ENCODE measurements at places on chromosomes 11 and 22. TPM values are rescaled to one million over a fixed set of nuclear protein-coding genes. Genes with fewer than 3 reads are reported as not detected.

The ESRRA gene
- 29.0 TPM for total RNA-seq

The DEFB131B gene
- not detected for total RNA-seq

The OR8D4 gene
- total RNA-seq, result not detected

The SPDYC gene
- not detected for total RNA-seq

The TYMP gene
- total RNA-seq, result 57.5 TPM

The CRYBB1 gene
- total RNA-seq, result 1.1 TPM

The OR52H1 gene
- total RNA-seq, result 1.3 TPM

The C11orf52 gene
- 5.0 TPM for total RNA-seq

The CNGA4 gene
- total RNA-seq, result not detected

The TRPC6 gene
- total RNA-seq, result 2.4 TPM

The CRYAB gene
- 879 TPM for total RNA-seq

The OR10A2 gene
- not detected for total RNA-seq

The GAL3ST1 gene
- total RNA-seq, result 17.7 TPM

The MYOD1 gene
- total RNA-seq, result not detected

The GLB1L2 gene
- 4.8 TPM for total RNA-seq

The OR8A1 gene
- not detected for total RNA-seq

The CD6 gene
- total RNA-seq, result 0.59 TPM

The CRYBA4 gene
- not detected for total RNA-seq

The LDHAL6A gene
- total RNA-seq, result not detected

The TRIM34 gene
- 2.2 TPM for total RNA-seq

The OR52E8 gene
- total RNA-seq, result not detected

The HBB gene
- 61.6 TPM for total RNA-seq

The ZDHHC5 gene
- 33.7 TPM for total RNA-seq

The LRRC74B gene
- not detected for total RNA-seq

The PDGFD gene
- total RNA-seq, result 26.0 TPM

The ABCC8 gene
- total RNA-seq, result 6.0 TPM

The LSP1 gene
- 69.0 TPM for total RNA-seq

The TMEM191C gene
- 0.98 TPM for total RNA-seq

The NPAS4 gene
- total RNA-seq, result not detected

The NLRP14 gene
- total RNA-seq, result 1.3 TPM

The SCGB1D2 gene
- total RNA-seq, result not detected

The MGAT3 gene
- total RNA-seq, result 32.0 TPM

The OR10A4 gene
- total RNA-seq, result not detected

Data from tibial nerve (tissue), 4 donors.